Thyroid gland (tissue), 4 donors: ENCODE measurements at places on chromosomes 7 and 10.

DNA sequence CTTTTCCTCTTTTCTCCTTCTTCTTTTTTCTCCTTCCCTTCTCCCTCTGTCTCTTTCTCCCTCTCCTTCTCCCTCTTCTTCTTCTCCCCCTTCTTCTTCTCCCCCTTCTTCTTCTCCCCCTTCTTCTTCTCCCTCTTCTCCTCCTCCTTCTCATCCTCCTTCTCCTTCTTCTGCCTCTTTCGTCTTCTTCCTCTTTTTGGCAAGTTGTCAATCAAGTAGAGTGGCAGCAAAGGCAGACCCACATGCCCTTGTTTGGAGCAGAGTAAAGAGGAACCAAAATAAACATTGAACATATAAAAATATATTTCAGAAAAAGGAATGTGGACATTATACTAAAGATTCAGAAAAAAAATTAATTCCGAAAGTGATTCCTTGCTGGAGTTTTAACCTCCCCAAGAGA is 59.6 kb upstream of the ZNF33B start:
- no peak for DNase-seq

DNA sequence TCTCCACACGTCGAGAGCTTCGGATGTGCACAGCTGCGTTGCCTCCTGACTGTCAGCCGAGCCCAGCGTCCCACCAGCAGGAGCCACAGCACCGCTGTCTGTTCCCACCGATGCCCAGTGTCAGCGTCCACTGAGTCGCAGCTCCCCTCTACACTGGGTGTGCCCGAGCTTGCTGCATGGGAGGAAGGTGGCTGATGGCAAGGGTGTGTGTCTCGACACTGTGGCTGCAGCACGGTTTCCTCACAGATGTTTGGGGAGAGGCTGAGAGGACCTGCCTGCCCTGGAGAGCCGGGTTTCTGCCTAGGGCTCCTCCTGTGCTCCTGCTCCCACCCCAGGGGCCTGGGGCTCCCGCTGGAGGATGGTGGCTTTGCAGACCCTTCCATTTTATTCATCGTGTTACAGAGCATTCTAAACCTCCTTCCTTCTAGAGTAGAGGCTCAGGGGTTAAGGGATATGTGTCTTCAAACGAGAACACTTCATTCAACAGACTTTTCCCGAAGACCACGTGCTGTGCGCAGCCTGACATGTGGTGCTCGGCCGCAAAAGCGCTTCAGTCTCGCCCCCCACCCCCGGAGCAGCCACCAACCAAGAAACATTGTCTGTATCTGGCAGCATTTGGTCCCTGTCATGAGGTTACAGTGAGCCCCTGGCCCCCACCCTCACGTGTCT is 384.8 kb downstream of the DNAJB6 start:
- no peak for DNase-seq

- DNase-seq = no peak
These were observed 683.9 kb downstream of the MAGI2 start for GRCh38 chr7:78769481-78770101.

DNA sequence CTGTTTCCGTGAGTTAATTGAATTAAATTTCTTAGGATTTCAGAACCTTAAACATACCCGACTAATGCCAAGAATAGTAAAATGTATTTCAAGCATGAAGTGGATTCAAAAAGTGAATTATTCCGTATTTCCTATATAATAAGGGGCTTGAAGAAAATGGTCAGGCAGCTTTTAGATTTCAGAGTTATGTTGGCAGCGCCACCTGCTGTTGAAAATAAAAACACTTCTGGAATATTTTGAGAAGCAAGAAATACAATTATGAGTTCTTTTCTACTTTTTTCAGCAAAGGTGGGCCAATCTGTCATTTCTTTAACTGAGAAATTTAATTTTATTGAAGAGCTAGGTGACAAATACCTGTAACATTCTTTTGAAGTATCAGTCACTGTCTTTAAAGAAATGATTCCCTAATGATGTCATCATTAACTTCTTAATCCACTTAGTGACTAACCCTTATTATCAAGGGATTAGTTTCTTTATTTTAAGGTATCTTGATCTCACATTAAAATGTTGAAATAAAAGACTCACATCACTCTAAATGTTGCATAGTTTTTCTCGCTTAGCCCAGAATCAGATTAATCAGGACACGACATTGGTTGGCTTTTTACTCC is 36.6 kb upstream of the AGR3 start:
- no peak for DNase-seq

GRCh38 chr10:48774416-48775205 is 89.9 kb downstream of the WDFY4 start:
- DNase-seq = no peak

GRCh38 chr7:76155938-76156337 is 45.8 kb upstream of the SRRM3 start:
- DNase-seq = peak; percentile 33

DNA sequence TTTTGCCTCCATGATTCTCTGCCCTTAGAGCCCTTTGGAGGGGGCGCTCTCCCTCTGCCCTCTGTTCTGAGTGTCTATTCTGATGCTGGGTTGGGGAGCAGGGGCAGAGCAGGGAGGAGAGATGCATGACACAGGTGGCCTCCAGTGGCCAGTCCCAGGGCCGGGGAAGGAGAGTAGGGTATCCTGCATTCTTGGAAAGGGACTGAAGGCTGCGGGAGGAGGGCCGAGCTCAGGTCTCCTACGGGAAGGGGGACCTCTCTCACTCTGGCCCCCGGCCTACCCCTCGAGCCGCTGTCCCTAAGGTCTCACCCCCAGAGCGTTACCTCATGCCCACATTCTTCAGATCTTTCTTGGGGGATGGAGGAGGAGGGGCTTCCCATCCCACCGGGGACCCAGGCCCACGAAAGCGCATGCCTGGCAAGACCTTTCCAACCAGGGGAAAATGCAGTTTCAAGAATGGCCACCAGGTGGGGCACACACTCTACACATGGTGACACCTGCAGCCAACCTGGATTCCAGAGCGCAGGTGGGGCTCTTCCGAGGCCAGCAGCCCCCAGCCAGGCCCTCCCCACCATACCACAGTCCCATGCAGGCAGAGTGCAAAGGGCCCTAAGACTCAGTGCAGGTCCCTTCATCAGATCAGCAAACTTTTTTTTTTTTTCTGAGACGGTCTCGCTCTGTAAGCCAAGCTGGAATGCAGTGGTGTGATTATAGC is 86.4 kb downstream of the MYL10 start:
- peak; percentile 74 for DNase-seq
